ENCODE measurements at places on chromosomes 3 and 15.

- no peak for DNase-seq
Observed at GRCh38 chr15:36886191-36886590, 214.2 kb downstream of the MEIS2 start.

- DNase-seq: no peak
Observed at GRCh38 chr3:22732641-22733040, 470.5 kb upstream of the UBE2E2 start.

GRCh38 chr3:28575100-28575745 is 226.6 kb upstream of the AZI2 start:
- DNase-seq: no peak

DNA sequence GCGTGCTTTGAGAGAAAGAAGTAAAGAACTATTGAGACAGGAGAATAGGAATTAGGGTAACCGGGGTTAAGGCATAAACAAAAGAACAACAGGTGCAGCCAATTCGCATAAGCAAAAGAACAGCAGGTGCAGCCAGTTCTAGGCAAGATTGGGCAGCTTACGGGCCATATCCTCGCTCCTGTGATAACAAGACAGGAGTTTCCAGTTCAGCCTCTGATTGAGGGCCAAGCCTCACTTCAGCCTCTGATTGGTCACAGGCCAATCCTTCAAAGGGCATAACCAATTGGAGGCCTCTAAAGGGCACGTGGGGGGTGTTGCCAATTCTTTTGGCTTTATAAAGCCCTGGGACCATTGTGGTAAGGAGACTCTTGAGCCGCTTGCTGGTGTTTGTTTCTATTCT is 143.5 kb downstream of the GADL1 start:
- DNase-seq: no peak

DNA sequence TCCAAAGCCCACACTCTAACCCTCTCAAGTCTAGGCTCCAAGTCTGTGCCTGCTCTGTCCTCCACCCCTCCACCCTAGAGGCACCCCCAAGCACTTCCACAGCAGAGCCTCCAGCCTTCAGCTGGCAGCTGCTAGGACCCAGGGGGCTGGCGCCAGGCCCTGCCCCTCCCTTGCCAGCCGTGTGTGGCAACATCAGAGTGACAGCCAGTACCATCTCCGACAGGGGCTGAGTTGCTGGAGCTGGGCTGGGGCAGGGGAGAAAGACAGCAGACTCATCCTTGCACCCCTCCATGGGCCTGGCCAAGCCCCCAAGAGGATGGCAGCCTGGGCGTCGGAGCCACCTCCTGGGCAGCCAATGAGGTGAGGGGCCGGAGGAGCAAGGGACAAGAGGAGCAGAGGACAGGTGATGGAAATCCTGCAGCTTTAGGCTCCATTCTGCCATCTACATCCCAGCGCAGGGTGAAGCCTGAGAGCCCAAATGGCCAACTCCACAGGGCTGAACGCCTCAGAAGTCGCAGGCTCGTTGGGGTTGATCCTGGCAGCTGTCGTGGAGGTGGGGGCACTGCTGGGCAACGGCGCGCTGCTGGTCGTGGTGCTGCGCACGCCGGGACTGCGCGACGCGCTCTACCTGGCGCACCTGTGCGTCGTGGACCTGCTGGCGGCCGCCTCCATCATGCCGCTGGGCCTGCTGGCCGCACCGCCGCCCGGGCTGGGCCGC is at the start of gene GPR62:
GPR62 (plus strand) TSS at position 207 of the 718 bp plus-strand sequence; CDS start at position 479, 272 bp downstream.
- no peak for DNase-seq

DNA sequence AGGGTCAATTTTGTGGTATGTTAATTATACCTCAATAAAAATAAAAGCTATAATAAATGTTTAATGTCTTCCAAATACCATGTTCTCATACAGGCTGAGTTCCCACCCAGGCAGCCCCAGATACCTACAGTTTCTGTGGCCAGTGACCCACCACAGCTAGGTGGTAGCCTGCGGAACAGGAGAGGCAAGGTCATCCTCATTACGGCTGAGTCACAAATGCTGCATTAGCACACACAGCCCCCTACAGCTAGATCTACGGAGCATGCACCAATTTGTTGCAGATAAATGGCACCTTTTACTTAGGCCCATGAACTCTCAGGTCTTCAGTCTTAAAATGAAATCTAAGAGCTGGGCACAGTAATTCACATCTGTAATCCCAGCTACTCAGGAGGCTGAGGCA is 5.1 kb downstream of the SPATA12 start:
- no peak for DNase-seq

- DNase-seq: no peak
Observed at GRCh38 chr3:195563317-195563716, 20.2 kb upstream of the PPP1R2 start.

DNA sequence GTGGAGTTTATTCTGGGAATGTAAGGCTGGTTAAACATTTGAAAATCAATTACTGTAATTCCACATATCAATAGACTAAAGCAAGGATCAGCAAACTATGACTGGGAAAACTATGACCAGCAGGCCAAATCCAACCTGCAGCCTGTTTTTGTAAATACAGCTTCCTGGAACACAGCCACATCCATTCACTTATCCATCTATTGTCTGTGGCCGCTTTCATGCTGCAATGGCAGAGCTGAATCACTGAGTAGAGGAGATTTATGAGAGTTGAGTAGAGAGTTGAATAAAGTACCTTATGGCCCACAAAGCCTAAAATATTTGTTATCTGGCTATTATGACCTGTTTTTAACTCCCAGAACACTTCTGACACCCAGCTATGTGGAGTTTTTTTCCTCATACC is 12.2 kb downstream of the MYLK start:
- DNase-seq: no peak

DNA sequence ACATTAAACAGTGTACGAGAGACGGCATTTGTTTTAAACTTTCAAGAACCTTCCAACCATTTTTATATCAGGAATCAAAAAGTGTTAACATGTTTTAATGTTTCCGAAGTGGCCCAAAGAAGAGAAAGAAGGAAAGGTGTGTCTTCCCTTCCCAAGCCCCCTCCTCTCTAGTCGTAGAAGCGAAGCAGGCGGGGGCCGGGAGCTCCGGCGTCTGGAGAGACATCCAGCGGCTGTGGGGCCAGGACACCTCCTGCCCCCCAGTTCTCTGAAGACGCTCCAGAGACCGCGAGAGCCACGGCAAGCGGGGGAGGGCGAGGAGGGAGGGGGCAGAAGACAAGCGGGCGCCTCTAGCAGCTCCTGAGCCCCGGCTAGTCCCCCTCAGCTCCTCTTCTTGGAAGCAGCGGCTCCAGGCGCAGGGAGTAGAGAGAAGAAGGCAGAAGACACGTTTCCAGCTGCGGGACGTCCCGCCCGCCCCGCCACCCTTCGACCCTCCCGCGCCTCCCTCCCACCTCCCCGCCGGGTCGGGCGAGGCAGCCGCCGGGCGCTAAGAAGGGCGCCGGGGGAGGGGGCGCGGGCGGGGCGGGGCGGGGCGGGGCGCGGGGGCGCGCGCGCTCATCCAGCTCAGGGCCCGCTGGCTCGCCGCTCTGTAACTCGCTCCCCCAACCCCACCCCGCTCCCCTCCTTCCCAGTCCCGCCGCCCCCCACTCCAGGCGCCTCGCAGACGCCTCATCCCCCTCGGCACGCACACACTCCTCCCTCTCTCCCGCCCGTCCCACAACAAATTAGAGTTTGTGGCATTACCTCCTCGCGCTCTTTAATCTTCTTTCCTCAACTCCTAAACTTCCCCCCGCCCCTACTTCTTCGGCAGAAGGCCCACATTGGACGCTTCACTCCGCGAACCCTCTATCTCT is at the start of gene ZBTB20:
ZBTB20 (minus strand) TSS at position 871 of the 911 bp plus-strand sequence.
- DNase-seq: peak; percentile 76

- DNase-seq: no peak
Observed at GRCh38 chr3:114626751-114627150, 332.9 kb downstream of the TIGIT start.

DNA sequence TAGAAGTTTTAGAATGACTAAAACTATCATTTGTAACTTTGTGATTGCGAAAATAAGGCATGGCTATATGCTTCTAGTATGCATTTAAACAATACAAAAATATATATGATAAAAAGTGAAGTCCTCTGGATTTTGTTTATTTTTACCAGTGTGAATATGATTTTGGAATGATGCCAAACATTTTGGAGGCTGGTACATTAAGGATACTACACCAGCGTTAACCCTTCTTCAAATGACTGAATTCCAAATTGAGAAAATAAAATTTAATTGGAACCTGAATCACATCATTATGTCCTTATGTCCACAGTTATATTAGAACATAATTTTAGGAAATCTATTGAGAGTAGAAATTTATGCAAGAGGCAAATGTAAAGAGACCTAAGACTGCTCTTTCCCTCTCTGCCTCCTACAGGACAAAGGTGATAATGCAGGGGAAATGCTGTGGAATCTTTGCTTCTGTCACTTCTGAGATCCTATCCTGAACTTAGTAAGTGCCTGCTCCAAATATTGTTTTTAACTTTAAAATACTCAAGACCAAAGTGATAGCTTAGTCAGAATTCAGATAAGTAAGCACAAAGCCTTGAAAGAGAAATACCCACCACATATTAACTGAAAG is 121.1 kb upstream of the NANOGP8 start:
- no peak for DNase-seq

- no peak for DNase-seq
Observed at GRCh38 chr15:91488452-91488851, 365.1 kb upstream of the SLCO3A1 start.

GRCh38 chr3:187700249-187700648 is 2.1 kb downstream of the RTP2 start:
- no peak for DNase-seq
